ENCODE measurements at places on chromosomes 4 and X. TPM values are rescaled to one million over a fixed set of nuclear protein-coding genes. Genes with fewer than 3 reads are reported as not detected.

- peaks cover 24% of the 10 kb centered on the region for H3K4me1 ChIP-seq
- no peak for DNase-seq
- no peak overlapping the region for H3K27ac ChIP-seq
- H3K4me3 ChIP-seq, result peak overlapping the region; percentile 80
- peaks cover 74% of the 10 kb centered on the region for H3K27me3 ChIP-seq
These were observed 1.5 kb downstream of the FHDC1 start for GRCh38 chr4:152937336-152938236.

- DNase-seq, result no peak
- H3K27ac ChIP-seq, result peak overlapping the region; percentile 88
- peak overlapping the region; percentile 89 for H3K4me3 ChIP-seq
- H3K4me1 ChIP-seq, result peaks cover 17% of the 10 kb centered on the region
- no peaks in the 10 kb centered on the region for H3K36me3 ChIP-seq
These were observed 755 bp downstream of the KLHL8 start for GRCh38 chr4:87219632-87220093.

- no peak overlapping the region for H3K4me3 ChIP-seq
- H3K4me1 ChIP-seq, result no peaks in the 10 kb centered on the region
- H3K27me3 ChIP-seq, result no peaks in the 10 kb centered on the region
These were observed 1549.3 kb upstream of the ADGRL3 start for GRCh38 chr4:59650861-59651260.

Gene TMSB15A
- total RNA-seq, result not detected

GRCh38 chrX:71994601-71995000, 84.0 kb downstream of the NHSL2 start:
- H3K4me1 ChIP-seq, result no peaks in the 10 kb centered on the region
- H3K36me3 ChIP-seq, result no peaks in the 10 kb centered on the region
- H3K27ac ChIP-seq, result no peak overlapping the region
- DNase-seq, result no peak

DNA sequence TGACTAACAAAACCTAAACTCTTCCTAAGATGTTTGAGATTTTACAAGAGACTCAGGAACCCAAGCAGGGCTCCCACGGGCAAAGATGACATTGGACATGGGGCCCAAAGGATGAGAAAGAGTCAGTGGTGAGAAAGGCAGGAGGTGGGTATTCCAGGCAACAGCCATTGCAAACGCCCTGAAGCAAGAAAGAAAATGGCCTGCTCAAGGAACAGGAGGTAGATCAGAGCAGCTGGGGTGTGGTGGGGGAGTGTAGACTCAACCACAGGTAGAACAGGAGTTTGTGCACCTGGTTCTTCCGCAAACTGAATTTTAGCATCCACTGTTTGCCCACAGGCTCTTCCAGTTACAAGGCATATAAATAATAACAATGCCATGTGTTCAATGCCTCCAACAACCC, 3.3 kb downstream of the PPP2R2C start:
- no peaks in the 10 kb centered on the region for H3K36me3 ChIP-seq
- peak overlapping the region; percentile 30 for H3K27ac ChIP-seq
- DNase-seq, result no peak
- peaks cover 47% of the 10 kb centered on the region for H3K27me3 ChIP-seq

Gene GAGE12F
- total RNA-seq, result not detected

DNA sequence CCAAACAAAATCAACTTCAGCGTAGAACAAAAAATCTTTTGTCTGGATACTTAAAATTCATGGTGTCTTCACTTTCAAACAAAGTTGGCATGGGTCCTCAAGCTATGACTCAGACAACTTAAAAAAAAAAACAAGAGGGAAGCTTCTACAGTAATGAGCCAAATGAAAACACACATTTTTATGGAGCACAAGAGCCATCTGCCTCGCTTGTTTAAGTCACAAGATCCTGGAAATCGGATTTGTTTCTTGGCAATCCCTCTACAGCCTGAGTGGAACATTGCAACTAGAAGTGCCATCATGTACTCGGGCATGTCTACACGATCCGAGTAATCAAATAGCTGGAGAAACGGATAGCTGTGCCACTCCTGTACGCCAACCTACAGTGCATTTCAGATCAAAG, 22.6 kb downstream of the LAMP2 start:
- no peak overlapping the region for H3K4me3 ChIP-seq
- peaks cover 6% of the 10 kb centered on the region for H3K4me1 ChIP-seq

Gene FGF16
- total RNA-seq, result not detected

- no peaks in the 10 kb centered on the region for H3K36me3 ChIP-seq
- no peak for DNase-seq
- H3K4me3 ChIP-seq, result no peak overlapping the region
- H3K27me3 ChIP-seq, result no peaks in the 10 kb centered on the region
These were observed 262.5 kb upstream of the TEX13A start for GRCh38 chrX:105483011-105483410.

GRCh38 chr4:168920441-168921065, 89.5 kb downstream of the CBR4 start:
- no peak overlapping the region for H3K27ac ChIP-seq
- H3K4me1 ChIP-seq, result peaks cover 5% of the 10 kb centered on the region
- H3K36me3 ChIP-seq, result peaks cover 3% of the 10 kb centered on the region
- H3K4me3 ChIP-seq, result no peak overlapping the region
- DNase-seq, result no peak

Gene ATP1B4
- not detected for total RNA-seq

- H3K4me3 ChIP-seq, result no peak overlapping the region
- DNase-seq, result no peak
- H3K27me3 ChIP-seq, result no peaks in the 10 kb centered on the region
- H3K4me1 ChIP-seq, result no peaks in the 10 kb centered on the region
These were observed 97.4 kb downstream of the NLGN4X start for GRCh38 chrX:6131287-6131686.

DNA sequence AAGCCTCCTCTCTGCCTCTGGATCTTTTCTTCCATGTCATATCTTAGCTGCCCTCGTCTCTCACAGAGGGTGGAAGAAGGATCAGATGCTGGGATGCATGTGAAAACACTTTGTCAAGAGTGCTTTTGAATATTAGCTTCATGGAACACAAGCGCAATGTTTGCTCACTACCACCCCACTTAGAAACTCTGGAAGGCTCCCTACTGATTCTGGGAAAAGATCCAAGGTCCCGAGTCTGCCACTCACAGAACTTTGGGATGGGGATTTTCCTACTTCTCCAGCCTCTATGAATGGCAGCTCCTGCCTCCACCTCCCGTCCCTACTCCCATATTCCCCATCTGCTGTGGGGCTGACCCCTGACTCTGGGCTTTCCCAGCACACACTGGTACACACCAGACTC, 40.2 kb upstream of the CRMP1 start:
- H3K27ac ChIP-seq, result no peak overlapping the region
- H3K4me3 ChIP-seq, result no peak overlapping the region
- no peaks in the 10 kb centered on the region for H3K36me3 ChIP-seq
- H3K27me3 ChIP-seq, result no peaks in the 10 kb centered on the region
- no peaks in the 10 kb centered on the region for H3K4me1 ChIP-seq

Gene CT45A2
- total RNA-seq, result not detected

Gene GUCY1A1
- total RNA-seq, result not detected

Data from activated T-helper 1 cell treated with anti-CD3 and anti-CD28 coated beads, Interleukin-12 subunit alpha, Interleukin-12 subunit beta, Interleukin-2, Interleukin-4 antibody, amounts not matched to agents 30 ng/mL and 10 ng/mL and 1 ng/mL, durations not matched to agents 14 hours and 24 hours and 36 hours (primary cell).